Activated naive CD4-positive, alpha-beta T cell treated with anti-CD3 and anti-CD28 coated beads, Interleukin-2, amount 50 U/mL, for 72 hours (primary cell): ENCODE measurements at places on chromosomes 3 and 15. TPM values are rescaled to one million over a fixed set of nuclear protein-coding genes. Genes with fewer than 3 reads are reported as not detected.

DNA sequence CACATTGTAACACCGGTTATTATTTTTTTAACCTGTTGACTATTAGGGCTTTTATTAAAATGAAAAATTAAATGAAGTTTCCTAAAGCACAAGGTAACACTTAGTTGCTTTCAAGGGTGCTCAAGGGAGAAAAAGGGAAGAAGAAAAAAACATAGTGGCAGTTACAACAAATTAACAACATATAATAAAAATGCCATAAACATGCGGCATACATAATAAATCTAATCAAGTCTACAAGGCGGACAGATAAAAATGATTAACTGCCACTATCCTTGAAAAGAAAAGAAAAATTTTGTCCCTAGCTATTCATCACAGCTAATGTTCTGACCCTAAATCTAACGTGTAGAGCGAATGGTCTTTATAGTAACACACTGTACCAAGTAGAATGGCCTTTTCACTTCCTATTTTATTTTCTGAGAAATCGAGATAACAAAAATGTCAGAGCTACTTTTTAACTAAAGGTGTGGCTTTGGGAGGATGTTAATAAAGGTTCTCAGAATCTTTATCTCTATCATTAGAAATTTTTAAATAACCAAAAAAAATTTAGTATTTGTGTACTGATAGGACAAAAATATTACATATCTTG lies 194.9 kb downstream of the FOXP1 start:
- no peak for DNase-seq

DNA sequence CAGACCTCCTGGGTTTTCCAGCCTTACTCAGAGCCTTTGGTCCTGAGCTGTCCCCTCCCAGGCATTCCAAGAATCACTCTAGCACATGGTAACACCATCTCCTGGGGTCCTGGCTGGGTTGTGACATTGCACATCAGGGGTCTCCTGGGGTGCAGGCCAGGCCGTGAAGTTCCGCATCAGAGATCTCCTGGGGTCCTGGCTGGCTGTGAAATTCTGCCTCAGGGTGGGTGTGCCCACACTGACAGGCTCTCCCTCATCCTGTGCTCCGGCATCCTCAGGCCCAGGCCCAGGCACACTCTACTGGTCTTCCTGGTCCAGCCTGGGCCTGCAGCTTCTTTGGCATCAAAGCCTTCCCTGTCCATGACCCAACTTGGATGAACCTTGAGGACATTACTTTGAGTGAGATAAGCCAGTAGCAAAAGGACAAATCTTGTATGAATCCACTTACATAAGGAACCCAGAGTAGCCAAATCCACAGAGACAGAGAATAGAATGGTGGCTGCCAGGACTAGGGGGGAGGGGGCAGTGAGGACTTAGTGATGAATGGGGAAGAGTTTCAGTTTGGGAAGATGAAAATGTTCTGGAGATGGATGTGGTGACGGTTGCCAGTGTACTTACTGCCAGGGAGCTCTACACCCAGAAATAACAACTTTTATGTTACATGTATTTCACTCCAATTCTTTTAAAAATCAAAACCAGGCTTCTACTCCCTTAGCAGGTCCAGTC lies 49.1 kb upstream of the KLF13 start:
- DNase-seq: peak; percentile 48

DNA sequence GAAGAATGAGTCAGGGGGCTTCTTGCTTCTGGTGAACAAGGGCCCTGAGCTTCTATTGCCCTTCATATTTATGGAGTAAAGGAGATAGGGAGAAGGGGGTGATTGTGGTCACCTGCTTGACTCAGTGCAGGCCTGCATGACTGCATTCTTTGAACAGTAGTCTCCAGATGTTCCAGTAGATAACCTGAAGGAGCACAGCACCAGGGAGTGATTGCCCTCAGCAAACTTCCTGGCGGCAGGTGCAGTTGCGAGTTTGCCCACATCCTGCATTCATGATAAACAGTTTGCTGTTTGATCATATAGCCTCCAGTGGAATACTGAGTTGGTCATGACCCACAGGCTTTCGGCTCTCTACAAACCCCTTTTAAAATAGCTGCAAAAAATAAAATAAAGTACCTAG lies 1632.7 kb downstream of the OTOL1 start:
- DNase-seq: no peak

DNA sequence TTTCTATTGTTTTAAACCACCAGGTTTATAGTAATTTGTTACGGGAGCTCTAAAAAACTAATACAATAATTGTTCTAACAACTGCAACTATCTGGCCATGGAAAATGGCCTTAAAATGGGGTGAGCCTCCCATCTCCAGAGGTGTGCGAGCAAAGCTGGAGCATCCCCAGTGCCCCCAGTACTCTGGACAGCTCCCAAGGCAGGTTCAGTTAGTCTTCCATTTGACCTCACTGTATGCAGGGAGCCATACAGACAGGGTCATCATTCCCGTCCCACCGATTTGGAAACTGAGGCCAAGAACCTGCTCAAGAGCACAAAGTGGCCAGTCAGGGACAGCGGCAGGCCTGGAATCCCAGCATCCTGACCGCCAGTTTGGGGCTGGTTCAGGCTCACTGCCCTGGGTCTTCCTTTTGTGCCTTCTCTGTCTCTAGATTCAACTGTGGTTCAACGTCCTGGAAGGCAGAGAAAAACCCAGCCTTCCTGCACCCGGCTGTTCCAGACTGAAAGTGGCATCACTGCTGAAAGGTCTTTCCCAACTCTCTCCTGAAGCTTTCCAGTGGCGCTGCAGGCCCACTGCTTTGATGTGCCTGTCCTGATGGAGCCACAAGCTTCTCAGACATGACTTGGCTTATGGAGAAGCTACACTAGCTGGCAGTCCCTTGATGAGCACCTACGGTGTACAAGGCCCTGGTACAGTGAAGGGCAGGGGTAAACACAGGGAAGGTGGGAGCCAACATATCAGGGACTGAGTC lies 76.6 kb upstream of the LINGO1 start:
- no peak for DNase-seq

- no peak for DNase-seq
These were observed 79.9 kb upstream of the HACD2 start for GRCh38 chr3:123664753-123665152.

The PPARG gene
- total RNA-seq: not detected

The CMSS1 gene
- total RNA-seq: 74.3 TPM

The GOLGA6A gene
- total RNA-seq: 1.1 TPM
